Vagina (tissue), 2 donors: ENCODE measurements at places on chromosomes 6 and 20.

DNA sequence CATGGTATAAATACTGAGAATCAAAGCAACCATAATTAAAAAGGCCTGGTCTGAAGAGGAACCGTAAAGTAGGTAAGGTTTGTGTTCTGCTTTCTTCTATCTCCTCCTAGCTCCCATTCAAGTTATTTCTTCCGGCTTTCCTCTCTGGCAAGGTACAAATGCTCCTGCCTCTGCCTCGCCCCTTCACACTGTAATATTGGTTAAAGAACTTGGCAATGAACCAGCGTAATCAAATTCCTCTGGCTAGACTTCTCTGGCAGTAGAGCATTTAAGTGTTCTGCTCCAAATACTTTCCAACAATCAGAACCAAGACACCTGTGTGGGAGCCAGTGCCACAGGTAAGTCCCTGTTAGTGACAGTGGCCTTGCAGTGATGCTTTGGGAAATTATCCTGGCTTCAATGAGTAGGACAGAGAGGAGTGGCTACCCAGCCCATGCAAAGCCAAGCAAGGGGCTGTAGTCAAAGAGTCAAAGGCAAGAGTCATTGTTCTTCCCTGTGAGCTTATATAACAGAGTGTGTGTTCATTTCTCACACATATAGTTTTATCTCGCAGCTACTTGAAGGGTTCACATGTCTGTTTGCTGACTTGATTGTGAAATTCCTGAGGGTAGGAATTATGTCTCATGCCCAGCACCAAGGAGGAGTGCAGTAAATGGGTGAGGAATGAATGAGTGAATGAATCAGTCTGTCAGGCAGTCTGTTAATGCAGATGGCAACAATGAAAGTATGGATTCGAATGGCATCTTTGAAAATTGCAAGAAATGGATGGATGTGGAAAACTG is 329.3 kb downstream of the NRN1 start:
- DNase-seq = no peak

DNA sequence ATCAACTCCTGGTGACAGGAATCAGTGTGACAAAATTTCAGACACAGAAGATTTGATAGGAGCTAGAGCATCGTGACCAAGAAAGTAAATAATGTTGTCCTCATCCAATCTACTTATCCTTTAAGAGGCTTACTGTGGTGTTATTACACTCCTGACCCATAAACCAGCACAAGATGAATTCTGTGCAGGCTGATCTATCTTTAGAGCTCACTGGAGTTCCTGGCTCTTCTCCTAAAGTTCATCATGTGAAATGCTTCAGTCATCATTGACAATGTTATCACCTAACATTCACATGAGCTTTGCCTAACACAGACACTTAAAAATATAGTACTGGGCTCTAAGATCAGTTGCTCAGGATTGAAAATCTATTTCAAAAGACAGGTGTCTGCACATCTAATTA is 271.0 kb upstream of the HSF2 start:
- DNase-seq = no peak

DNA sequence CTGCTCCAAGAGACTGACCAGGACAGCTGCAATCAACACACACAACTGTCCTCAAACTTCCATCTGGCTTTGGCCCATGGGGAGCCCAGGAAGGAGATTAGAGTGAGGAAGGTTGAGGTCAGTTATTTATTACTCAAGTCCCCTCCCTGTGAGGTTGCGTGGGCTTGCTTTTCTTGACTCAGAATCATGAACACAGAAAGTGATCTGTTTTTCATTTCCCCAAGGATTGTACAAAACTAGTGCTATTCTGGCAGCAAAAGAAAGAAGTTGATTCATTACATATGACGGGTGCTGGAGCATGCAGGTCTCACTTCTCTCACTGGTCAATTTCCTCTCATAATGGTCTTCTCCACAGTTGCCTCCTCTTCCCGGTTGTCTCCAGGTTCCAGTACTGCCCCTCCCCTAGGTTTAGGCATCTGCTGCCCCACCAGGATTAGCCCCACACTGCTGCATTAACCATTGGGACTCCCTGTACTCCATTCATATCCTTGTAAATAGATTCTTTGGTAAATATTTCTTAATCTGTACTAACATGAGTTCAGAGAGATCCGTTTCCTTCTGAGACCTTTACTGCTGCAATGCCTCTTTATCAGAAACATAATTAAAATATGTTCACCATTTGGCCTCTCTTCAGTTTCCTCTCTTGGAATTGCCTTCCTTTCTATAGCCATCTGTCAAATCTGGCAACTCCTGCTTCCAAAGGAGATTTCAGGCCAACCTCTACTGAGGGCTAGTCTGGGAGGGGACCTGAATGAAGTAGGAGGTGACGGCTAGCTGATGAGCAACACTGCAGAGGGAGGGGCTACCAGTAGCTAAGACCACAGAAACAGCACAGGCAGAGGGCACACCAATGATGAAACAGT is 888.8 kb downstream of the QKI start:
- no peak for DNase-seq

GRCh38 chr6:159311618-159312017 is 142.4 kb downstream of the FNDC1 start:
- no peak for DNase-seq

DNA sequence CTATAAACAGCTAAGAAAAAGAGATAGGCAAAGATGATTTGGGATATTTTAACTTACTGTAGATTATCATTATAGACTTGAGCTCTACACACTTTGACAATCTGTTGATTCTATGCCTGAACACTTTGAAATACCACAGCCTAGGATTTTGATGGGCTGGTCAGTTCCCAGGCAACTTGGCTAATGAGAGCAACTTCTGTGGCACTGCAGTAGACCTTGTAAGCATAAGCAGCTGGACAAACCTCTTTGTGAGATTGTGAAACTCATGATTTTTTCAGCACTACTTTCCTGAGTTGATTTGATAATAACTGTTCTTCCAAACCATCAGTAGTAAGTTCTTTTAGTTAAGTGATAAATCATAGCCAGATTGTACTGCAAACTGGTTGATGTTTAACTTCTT is 27.1 kb upstream of the ELOVL5 start:
- no peak for DNase-seq

DNA sequence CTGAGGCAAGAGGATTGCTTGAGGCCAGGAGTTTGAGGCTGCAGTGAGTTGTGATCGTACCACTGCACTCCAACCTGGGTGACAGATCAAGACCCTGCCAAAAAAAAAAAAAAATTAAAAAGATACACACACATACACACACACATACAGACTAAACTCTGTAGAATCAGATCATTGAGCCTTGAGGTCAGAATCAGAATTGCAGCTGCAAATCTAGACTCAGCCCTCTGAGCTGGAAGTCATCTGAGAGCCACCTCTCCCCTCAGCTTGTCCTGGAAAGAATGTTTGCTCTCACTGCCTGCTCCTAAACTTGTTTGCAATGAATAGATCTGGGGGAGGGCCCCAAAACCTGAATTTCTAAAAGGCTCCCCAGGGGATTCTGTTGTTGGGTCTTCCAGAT is 41.4 kb upstream of the ANGPT4 start:
- no peak for DNase-seq

DNA sequence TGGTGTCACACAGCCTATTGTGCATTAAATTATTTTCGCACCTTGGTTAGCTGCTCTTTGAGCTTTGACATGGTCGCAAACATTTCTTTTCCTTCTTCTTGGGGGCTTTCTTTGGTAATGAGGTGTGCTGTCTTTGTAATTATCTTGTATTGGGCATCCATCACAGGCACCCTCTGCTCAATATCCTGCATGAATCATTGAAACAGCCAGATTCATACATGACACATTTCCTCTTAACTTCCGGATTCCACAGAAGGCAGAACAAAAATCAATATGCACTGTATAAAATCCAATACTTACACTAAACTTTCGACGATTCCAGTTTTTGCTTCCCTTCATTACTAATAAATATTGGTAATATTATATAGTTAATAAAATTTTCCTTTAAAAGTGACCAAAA is 175.6 kb downstream of the SYNE1 start:
- no peak for DNase-seq

GRCh38 chr20:5590899-5591298 is 159.3 kb upstream of the SHLD1 start:
- DNase-seq = no peak

DNA sequence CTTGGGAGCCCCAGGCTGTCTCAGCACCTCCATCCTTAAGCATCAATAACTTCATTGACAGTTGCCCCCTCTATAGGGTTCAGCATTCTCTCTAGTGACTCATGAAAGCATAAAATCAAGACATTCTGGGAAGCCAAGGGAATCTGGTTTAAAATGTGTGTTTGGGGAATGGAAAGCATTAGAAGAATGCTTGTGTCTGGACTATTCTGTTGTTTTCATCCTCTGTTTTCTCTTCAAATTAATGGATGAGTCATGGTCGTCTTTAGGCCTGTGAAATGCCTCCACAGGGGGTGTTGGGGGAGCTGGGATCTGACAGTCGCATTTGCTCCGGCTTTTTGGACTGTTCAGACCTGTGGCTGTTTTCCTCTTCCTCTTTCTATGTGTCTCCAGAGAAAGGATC is 279.7 kb downstream of the CDC5L start:
- DNase-seq = no peak

- no peak for DNase-seq
Observed at GRCh38 chr6:21769968-21770367, 176.4 kb downstream of the SOX4 start.
